Fibroblast of villous mesenchyme (primary cell): ENCODE measurements at places on chromosomes 12 and 14. TPM values are rescaled to one million over a fixed set of nuclear protein-coding genes. Genes with fewer than 3 reads are reported as not detected.

GRCh38 chr12:5796171-5796958 lies 148.7 kb downstream of the ANO2 start:
- no peak for DNase-seq

DNA sequence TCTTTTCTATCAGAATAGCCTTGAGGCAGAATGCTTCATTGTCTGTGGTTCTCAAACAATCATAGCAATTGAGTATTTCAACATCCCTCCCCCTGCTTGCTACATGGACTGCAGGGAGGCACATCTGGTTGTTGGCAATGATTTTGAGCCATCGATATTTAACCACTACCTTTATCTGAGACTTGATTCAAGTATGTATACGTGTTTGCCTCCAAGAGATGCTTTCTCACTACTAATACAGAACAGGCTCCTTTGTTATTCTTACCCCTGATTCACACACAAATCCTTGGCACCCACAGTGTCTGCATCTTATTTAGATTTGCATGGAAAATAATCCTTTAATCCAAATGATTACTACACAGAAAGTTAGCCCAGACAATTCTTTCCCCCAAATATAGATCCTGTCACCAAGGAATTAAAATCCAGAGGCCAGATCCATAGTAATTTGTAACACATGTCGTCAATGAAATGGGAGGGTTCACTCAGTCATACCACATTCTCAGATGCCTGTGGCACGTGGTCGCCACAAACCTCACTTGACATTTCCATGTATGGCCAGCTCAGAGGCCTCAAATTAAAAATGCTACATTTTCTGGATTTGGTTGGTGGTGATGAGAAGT lies 199.3 kb downstream of the ITPR2 start:
- peak; percentile 69 for DNase-seq

GRCh38 chr14:75301666-75302325 lies 23.2 kb downstream of the FOS start:
- peak; percentile 68 for DNase-seq

GRCh38 chr12:130301559-130301958 lies 36.1 kb upstream of the PIWIL1 start:
- DNase-seq: no peak

- DNase-seq: no peak
Measured at GRCh38 chr14:58291646-58292045, 6.7 kb upstream of the ARID4A start.

DNA sequence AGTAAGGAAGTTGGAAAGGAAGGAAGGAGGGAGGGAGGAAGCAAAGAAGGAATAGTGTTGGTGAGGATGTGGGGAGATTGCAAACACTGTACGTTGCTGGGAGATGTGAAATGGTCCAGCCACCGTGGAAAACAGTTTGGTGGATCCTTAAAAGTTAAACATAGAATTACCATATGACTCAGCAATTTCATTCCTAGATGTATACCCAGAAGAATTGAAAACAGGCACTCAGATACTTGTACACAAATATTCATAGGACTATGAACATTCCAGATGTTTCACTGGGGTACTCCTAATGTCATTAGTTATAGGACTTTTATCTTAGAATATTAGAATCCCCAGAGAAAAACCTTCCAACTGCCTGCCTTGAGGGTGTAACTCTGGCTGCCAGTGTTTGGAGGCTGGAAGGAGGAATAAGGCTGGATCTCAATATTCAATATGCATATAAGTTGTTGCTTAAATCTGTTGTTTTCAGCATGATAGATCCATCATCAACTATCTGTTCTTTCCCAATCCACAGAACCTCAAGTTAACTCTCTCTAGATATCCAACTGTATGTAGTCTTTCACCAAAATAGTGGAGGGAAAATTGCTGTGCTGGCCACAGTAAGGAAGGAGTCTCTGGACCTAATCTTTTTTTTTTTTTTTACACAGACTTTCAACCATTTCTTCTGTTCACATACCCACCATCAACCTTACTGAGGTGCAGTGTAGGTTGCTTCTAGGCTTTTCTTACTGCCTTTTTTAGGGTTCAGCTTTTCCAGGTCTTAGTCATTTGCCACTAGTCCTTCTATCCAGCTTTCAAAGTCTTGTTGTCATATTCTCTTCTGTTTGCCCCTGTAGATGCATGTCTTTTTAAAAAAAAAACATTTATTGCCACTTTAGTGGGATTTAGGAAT lies 94.5 kb downstream of the DNAI7 start:
- DNase-seq: no peak

DNA sequence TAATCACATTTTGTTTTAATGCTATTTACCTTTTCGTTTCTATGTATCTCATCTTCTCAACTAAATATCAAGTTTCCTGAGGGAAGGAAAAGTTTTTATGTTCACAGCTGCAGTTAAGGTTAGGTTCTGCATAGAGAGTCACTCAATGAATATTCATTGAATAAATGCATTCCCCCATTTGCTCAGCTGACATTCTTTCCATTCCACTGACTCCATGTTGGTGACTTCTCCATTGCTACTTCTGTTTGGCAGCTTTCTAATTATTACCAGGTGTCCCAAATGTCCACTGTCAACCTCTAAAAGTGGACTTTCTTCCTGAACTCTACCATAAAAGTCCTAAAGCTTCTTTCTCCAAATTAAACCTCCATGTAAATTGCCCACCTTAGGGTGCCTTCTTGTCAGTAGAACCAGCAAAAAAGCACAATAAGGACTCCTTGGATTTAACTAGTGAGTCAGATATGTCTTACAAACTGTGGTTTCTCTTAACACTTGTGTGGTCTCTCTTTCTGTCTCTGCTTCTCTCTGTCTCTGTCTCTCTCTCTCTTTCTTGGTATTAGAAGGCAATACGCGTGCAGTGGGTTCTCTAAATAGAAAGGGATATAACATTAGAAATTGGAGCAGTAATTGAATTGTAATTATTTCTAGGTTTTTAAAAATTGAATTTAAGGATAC lies 85.9 kb downstream of the TMEM117 start:
- peak; percentile 11 for DNase-seq

GRCh38 chr12:104910196-104910840 lies 47.8 kb downstream of the SLC41A2 start:
- DNase-seq: peak; percentile 33

DNA sequence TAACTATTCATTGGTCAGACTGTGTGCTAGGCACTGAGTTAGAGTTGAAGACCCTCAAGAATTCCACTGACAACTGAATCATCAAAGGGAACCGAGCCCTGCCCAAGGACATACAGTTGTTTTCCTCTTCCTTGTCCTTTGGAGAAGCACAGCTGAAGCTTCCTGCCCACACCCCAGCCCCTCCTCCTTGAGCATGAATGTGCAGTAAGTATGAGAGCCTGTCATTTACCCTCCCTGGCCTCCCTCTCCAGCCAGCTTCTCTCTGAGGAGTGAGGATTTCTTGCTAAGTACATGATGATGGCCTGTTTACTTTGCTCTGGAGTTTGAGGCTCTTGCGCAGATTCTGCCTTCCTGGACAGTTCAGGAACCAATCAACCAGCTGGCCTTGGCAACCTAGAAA lies 235.2 kb downstream of the CACNA1C start:
- peak; percentile 67 for DNase-seq

GRCh38 chr12:26611598-26611997 lies 221.4 kb downstream of the ITPR2 start:
- DNase-seq: no peak

GRCh38 chr12:10130042-10130441 lies at the start of gene CLEC7A:
CLEC7A (minus strand) TSS chr12:10130199; CDS start chr12:10130082, 117 bp downstream.
- DNase-seq: no peak

- no peak for DNase-seq
Measured at GRCh38 chr14:75999511-76000190, 14.1 kb downstream of the IFT43 start.

- no peak for DNase-seq
Measured at GRCh38 chr12:53193040-53193439, 12.3 kb upstream of the CSAD start.

- no peak for DNase-seq
Measured at GRCh38 chr12:92558215-92558773, 144.5 kb upstream of the PLEKHG7 start.

GRCh38 chr12:70724444-70724843 lies 87.2 kb upstream of the PTPRB start:
- DNase-seq: no peak

DNA sequence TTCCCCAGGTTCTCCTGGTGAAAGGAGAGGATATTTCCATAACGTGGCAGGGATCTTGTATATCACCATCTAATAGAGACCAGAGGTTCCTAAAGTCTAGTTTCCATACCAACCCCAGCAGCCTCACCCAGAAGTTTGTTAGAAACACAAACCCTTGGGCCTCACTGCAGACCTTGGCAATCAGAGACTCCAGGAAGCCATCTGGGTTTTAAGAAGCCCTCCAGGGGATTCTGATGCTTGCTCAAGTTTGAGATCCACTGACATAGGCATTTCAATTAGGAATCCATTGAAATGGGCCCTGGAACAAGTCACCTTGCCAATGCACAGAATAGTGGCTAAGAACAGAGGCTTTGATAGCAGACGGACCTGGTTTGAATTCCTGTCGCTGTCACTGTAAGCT lies 2.2 kb upstream of the CMKLR1 start:
- DNase-seq: no peak

PMEL gene
- total RNA-seq: 1.3 TPM in 2 replicates

SERPINA6 gene
- not detected in 2 replicates for total RNA-seq

AMIGO2 gene
- total RNA-seq: 62.2 and 101 TPM in 2 replicates

TSHR gene
- total RNA-seq: not detected in 2 replicates

SMCO2 gene
- under 0.01 TPM in 1 of 2 replicates, not detected in the other for total RNA-seq

KRT3 gene
- total RNA-seq: not detected in 2 replicates

NAV3 gene
- total RNA-seq: 96.3 and 206 TPM in 2 replicates

LETMD1 gene
- total RNA-seq: 23.7 and 25.8 TPM in 2 replicates

DAO gene
- not detected in 2 replicates for total RNA-seq

VTI1B gene
- total RNA-seq: 45.1 and 52.2 TPM in 2 replicates

ALKBH1 gene
- 8.7 and 11.7 TPM in 2 replicates for total RNA-seq

RNASE2 gene
- not detected in 2 replicates for total RNA-seq

LRTM2 gene
- total RNA-seq: not detected in 2 replicates

KRT74 gene
- total RNA-seq: not detected in 2 replicates
